ENCODE measurements at places on chromosomes 6 and 20.

DNA sequence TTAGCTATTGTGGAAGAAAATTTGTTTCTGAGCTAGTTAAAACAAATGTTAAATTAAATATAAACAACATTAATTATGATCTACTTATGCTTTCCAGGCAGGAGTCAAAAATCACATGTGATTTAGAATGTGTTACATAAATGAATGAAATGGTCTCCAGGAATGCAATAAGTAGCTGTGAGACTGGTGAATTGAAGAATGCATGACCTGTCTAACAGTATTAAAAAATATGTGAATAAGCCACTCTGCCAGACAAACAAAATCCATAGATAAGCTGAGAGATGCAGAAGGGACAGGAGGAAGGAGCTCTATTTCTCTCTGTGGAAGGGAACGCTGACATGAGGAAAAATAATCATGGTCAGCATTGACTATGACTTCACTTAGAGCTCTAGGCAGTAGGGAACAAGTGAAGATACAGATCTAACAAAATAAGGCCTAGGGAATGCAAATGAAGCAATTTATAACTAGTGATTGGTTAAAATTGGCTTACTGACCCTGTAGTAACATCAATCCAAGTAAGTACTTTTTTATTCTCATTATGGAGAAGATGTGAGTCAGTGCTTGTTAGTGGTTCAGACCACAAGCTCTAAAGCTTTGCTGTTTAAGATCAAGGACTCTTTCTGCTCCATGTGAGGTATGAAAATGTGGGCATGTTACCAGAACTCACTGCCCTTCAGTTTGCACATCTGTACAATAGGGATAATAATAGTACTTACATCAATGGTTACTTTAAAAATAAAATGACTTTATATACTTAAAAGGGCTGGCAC is 432.6 kb downstream of the MMUT start:
- no peaks in the 10 kb centered on the region for H3K4me1 ChIP-seq
- no peak overlapping the region for H3K27ac ChIP-seq
- H3K4me3 ChIP-seq, result no peak overlapping the region

DNA sequence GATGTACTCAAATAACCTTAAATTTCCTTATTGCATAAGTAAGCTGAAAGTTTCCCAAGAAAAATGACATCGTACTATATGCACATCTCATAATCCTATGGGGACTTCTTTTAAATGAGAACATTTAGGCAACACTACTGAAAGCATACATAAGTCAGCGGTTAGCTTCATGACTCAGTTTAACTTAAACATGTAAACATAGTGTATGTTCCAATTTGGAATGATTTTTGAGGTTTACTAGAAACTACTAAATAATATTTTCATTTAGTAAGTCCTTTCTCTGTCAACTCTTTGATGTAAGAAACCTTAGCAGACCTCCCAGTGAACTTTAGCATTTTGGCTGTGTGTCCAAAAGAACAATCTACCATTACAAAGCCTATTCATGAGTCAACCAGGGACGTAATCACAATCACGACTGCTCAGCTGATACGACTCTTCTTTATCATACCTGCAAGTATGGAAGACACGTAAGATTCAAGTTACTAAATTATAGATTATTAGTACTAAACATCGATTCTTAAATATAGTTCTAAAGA is 19.3 kb downstream of the HIVEP2 start:
- peaks cover 10% of the 10 kb centered on the region for H3K36me3 ChIP-seq
- H3K27ac ChIP-seq, result peak overlapping the region; percentile 97
- H3K27me3 ChIP-seq, result no peaks in the 10 kb centered on the region
- H3K4me3 ChIP-seq, result peak overlapping the region; percentile 86
- H3K4me1 ChIP-seq, result peaks cover 36% of the 10 kb centered on the region
- no peak for DNase-seq

- no peaks in the 10 kb centered on the region for H3K4me1 ChIP-seq
- H3K4me3 ChIP-seq, result no peak overlapping the region
- no peak for DNase-seq
Measured at GRCh38 chr6:169983651-169984050, 232.2 kb downstream of the ERMARD start.

DNA sequence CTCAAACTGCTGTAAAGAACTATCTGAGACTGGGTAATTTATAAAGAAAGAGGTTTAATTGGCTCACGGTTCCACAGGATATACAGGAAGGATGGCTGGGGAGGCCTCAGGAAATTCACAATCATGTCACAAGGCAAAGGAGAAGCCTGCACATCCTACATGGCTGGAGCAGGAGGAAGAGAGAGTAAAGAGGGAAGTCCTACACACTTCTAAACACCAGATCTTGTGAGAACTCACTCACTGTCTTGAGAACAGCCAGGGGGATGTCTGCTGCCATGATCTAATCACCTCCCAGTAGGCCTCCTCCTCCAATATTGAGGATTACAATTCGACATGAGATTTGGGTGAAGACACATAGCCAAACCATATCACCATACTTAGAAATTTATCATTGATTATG is 1307.0 kb upstream of the GJE1 start:
- H3K27me3 ChIP-seq, result no peaks in the 10 kb centered on the region
- no peaks in the 10 kb centered on the region for H3K4me1 ChIP-seq
- DNase-seq, result no peak
- H3K36me3 ChIP-seq, result no peaks in the 10 kb centered on the region
- no peak overlapping the region for H3K27ac ChIP-seq

DNA sequence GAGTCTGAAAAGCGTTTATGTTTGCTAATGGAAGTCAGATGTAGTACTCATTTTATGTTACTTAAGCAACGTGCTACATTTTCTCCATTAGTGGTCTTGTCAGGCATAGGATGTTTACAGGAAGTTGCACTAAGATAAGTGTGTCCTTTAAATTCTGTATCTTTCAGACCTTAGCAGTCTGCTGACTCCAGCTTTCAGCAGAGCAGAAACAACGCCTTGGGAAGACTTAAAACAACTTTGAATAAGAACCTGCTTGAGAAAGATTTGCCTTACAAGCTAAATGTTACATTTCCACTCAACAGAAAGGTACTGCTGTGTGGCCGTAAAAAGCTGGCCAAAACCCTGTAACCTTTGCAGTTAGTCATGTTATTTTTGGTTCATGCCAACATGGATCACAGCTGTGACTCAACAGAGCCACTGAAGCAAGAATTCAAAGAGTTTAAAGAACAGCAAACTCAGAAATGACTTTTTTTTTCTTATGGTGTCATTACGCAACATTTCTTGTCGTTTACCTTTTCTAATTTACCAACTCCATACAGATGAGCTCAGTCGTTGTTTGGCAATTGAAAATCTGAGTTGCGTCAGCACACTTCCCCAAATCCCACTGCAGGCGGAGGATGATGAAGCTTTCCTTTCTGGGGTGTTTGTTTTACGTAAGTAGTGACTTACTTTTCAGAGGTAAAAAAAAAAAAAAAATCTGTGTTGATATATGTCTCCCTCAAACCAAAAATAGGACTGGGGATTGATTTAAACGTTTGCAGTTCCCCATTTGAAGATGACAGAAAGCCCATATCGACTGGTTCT is 27.9 kb upstream of the BMP6 start:
- peak overlapping the region; percentile 20 for H3K27ac ChIP-seq
- peak overlapping the region; percentile 29 for H3K4me3 ChIP-seq
- peak; percentile 14 for DNase-seq
- no peaks in the 10 kb centered on the region for H3K36me3 ChIP-seq
- H3K4me1 ChIP-seq, result peaks cover 9% of the 10 kb centered on the region
- peaks cover 7% of the 10 kb centered on the region for H3K27me3 ChIP-seq

DNA sequence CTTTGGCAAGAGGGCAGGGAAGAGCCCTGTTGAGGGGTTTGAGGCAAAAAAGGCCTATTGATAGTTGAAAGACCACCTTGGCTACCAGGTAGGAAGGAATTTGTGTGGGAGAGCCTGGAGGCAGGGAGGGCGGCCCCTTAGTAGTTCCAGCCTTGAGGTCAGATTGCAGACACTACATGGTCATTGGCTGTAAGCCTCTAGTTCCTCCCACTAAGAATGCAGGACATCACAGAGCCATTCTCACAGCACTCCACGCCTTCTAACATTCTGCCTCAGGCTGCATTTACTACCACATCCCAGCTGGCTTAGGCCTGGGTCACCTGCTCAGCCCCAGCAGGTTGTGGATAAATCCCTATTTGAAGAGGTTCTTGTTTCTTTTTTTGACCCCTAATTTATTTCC is 91.0 kb upstream of the SNX9 start:
- H3K27me3 ChIP-seq, result peaks cover 13% of the 10 kb centered on the region
- no peak overlapping the region for H3K27ac ChIP-seq
- no peak for DNase-seq
- no peaks in the 10 kb centered on the region for H3K4me1 ChIP-seq

DNA sequence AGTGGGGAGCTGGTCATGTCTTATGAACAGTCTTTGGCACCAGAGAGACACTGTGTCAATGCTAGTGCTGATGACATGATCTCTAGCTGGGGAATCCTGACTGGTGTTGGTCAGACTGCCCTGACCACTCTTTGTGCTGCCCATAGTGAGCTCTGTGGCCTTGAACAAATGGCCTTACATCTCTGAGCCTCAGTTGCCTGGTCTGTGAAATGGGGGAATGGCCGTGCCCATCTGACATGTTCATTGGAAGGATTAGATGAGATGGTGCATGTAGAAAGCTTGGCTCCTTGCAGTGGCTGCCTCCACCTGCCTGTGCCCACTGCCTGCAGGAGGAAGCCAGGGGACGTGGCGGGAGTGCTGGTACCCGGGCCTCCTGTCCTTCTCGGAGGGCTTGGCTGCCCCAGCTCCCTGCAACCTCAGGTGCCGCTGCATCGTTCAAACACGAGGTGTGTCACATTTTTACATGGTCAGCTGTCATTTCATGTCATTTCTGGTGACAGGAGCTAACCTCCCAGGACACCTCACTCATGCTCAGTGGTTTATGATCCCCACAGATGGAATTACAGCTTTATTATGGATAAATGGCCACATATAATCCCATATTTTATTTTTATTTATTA is 45.8 kb downstream of the ANKRD60 start:
- peaks cover 9% of the 10 kb centered on the region for H3K27me3 ChIP-seq
- no peak overlapping the region for H3K27ac ChIP-seq
- no peak for DNase-seq
- H3K4me3 ChIP-seq, result no peak overlapping the region

GRCh38 chr20:3247638-3248037 is 8.6 kb upstream of the SLC4A11 start:
- peaks cover 25% of the 10 kb centered on the region for H3K27me3 ChIP-seq
- H3K4me1 ChIP-seq, result peaks cover 2% of the 10 kb centered on the region
- H3K36me3 ChIP-seq, result no peaks in the 10 kb centered on the region
- no peak overlapping the region for H3K27ac ChIP-seq
- no peak overlapping the region for H3K4me3 ChIP-seq

DNA sequence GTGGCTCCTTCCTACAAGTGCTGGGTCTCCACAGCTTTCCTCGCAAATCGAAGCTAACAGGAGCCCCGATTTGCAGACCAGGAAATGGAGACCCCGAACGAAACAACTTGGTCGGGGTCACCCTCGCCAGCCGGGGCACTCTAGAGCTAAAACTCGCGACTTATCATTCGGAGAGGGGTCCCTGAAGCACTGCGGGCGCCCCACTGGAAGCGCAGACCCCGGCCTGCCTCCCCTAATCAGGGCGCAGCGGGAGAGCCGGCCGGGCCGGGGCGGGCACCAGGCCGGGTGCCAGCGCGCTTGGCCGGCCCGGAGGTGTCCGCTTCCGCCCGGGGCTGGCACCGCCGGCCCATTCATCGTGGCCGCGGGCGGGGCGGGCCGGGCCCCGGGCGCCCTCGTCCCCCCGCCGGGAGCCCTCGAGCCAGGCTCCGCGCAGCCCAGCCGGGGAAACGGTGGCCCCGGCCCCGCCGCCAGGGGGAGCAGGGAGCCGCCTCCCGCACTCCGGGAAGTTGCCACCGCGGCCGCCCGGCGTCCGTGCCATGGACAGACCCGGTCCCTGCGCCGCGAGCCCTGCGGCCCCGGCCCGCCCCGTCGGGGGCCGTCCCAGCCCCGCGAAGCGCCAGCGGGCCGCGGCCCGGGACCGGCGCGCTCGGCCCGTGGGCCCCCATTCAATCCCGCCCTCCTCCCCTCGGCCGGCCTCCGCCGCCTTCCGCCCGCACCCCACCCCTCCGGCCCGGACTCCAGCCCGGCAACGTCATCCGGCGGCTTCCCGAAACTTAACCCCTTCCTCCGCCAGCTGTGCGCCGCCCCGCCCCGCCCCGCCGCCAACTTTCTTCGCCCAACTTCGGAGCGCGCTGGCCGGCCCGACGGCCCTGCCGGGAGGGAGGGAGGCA is 961 bp downstream of the RRBP1 start:
- peaks cover 26% of the 10 kb centered on the region for H3K36me3 ChIP-seq
- peak overlapping the region; percentile 82 for H3K27ac ChIP-seq
- peaks cover 26% of the 10 kb centered on the region for H3K4me1 ChIP-seq
- peaks cover 26% of the 10 kb centered on the region for H3K27me3 ChIP-seq
- peak overlapping the region; percentile 82 for H3K4me3 ChIP-seq

DNA sequence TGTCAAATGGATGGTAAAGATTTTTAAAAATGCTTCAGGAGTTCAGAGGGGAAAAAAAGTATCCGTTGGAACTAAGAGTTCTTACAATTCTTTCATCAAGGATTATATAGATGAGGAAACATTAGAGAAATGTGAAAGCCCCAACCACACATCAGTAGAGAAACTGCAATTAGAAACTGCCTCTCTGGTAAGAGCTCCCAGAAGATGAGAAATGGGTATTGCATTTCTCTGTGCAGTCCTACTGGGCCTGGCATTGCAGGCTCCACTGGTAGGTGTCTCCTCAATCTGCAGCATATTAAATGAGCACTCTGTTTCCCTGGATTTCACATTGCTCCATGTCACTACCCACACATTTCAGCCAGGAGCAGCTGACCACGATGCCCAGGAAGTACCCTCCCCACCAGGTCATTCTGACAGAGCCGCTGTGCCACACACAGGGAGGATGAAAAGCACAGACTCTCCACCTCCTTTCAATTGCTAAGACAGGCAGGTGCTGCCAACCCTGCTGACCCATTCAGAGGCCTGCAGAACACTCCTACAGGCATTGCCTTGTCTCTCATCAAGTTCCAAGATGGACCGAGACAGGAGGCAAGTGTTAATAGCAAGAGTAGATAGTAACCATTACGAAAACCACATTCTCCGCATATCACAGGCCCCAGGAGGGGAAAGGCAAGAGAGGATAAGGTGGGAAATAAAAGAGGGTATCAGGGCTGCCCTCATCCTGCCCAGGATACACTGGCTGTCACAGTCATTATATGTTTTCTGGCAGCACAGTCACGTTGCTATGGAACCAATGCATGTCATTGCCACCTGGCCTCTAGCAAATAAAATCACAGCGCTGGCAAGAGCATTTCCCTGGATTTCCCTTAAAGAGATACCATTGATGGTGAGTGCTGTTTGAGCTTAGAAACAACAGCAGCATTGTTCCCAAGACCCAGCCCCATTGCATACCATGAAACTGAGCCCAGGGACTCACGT is 241.7 kb downstream of the ATXN1 start:
- no peaks in the 10 kb centered on the region for H3K27me3 ChIP-seq
- peaks cover 37% of the 10 kb centered on the region for H3K4me1 ChIP-seq
- DNase-seq, result no peak
- peak overlapping the region; percentile 18 for H3K27ac ChIP-seq
